ENCODE measurements at places on chromosomes 13 and 19.

DNA sequence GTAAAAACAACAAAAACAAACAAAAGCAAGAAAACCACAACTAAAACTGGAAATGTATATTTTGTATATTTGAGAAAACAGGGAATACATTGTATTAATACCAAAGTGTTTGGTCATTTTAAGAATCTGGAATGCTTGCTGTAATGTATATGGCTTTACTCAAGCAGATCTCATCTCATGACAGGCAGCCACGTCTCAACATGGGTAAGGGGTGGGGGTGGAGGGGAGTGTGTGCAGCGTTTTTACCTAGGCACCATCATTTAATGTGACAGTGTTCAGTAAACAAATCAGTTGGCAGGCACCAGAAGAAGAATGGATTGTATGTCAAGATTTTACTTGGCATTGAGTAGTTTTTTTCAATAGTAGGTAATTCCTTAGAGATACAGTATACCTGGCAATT, 17.1 kb downstream of the KLF5 start:
- no peak for DNase-seq

DNA sequence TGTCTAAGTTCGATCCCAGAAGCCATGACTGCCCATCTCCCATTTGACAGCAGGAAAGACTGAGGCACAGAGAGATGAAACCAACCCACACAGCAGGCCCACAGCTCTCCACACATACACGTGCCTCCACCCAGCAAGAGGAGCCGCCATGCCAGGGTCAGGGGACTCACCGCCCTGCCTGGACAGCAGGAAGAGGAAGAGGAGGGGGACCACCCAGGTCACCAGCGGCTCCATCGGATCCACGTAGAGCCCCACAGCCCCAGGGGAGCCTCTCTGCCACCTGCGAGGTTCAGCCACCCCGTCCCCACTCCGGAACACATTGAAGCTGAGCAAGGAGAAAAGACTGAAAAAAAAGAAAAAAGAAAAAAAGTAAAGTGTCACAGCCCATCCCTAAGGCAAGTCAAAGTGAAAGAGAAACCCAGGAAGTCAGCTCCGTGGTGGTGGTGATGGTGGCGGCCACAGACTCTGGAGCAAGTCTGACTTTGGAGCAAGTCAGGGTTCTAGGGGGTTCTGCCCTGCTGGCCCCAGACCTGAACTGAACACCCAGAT, at the start of gene IL12RB1:
Gene IL12RB1 (minus strand): TSS at position 345 of the 549 bp plus-strand sequence. CDS start 111 bp downstream, at position 234.
- DNase-seq = no peak

GRCh38 chr19:35365303-35365702, 5.6 kb upstream of the GPR42 start:
- no peak for DNase-seq

GRCh38 chr13:48230541-48230940, 2.5 kb upstream of the ITM2B start:
- peak; percentile 34 for DNase-seq

- DNase-seq = no peak
These were observed 1.4 kb upstream of the C2CD4C start for GRCh38 chr19:410243-410781.

- DNase-seq = no peak
These were observed 4.0 kb downstream of the RTN2 start for GRCh38 chr19:45492627-45493470.

DNA sequence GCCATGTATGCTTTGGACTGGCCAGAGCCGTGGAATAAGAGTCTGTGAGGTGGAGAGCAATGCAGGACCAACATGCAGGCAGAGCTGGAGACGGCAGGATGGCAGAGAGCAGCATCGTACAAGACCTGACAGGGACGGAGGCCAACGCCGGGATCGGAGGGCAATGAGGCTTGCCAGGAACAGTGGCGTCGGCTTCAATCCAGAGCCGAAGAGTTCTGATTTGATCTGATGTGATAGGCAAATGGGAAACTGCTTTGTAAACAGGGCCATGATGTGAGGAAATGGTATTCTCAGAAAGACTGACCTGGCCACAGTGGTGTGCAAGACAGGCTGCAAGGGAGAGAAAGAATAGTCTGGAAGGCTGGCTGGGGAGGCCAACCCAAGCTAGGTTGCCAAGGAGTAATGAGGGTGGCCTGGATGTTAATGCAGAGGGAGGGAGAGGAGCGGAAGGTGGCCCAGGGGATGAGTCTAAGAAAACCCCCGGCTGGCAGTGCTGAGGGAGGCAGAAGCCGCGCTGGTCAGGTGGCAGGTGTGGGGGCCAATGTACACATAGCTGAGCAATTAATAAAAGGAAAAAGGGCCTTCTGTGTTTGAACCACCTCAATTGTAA, 26.7 kb downstream of the RCBTB2 start:
- no peak for DNase-seq

DNA sequence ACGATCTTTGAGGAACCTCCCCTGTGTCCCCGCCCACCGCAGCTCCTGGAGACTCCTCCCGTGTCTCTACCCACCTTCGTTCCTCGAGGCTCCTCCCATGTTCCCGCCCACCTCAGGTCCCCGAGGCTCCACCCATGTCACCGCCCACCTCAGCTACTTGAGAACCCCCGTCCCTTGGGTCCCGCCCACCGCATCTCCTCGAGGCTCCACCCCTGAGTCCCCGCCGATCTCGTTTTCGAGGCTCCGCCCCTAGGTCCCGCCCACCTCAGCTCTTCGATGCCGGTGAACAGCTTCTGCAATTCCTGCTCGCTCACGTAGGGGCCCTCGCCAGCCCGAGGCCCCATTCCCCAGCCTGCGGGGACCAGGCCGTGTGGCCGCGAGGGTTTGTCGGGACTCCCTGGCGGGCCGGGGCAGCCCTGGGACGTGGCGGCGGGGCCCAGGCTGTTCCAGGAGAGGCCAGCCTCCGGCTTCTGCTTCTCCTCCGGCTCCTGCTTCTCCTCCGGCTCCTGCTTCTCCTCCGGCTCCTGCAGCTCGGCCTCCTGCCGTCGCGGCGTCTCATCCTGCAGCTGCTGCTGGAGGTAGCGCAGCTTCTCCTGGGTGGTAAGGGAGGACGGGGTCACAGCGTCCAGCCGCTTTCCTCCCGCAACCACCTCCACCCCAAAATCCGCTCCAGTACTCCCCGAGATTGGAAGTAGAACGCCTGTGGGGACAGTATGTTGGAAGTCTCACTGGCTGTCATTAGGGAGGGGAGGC, 16.7 kb downstream of the TSKS start:
- peak; percentile 14 for DNase-seq

- DNase-seq = no peak
These were observed 225.7 kb downstream of the ABCC4 start for GRCh38 chr13:95075506-95075905.

DNA sequence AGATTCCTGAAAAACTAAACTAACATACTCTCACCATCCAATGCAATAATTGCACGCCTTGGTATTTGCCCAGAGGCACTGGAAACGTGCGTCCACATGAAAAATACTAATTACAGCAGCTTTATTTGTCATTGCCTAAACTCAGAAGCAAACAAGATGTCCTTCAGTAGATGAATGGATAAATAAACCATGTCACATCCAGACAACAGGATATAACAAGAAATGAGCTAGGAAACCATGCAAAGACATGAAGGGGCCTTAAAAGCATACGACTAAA, 25.0 kb downstream of the ELL start:
- DNase-seq = no peak

- DNase-seq = no peak
These were observed 3.2 kb downstream of the MAP2K2 start for GRCh38 chr19:4120559-4121272.

GRCh38 chr13:62779161-62779560, 1363.5 kb upstream of the PCDH20 start:
- no peak for DNase-seq
